Vagina (tissue), 2 donors: ENCODE measurements at places on chromosomes 1 and 21.

GRCh38 chr1:160705742-160706141 is 5.9 kb downstream of the CD48 start:
- DNase-seq: no peak

GRCh38 chr1:47324682-47325081 is 8.9 kb upstream of the CMPK1 start:
- DNase-seq: no peak

DNA sequence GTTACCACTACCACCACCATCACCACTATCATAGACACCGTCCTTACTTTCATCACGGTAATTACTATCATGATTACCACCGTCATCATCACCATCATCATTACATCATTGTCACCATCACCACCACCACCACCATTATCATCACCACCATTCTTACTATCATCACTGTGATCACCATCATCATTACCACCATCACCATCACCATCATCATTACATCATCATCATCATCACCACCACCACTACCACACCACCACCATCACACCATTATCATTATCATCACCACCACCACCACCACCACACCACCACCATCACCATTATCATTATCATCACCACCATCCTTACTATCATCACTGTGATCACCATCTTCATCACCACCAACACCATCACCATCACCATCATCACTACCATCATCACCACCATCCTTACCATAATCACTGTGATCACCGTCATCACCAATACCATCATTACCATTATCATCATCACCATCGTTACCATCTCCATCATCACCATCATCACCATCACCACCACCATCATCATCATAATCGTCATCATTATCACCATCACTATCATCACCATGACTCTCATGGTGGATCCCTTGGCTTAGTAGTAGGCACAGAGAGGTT is 244.4 kb upstream of the C1orf174 start:
- DNase-seq: no peak

GRCh38 chr21:36388835-36389234 is 3.6 kb downstream of the CHAF1B start:
- no peak for DNase-seq

DNA sequence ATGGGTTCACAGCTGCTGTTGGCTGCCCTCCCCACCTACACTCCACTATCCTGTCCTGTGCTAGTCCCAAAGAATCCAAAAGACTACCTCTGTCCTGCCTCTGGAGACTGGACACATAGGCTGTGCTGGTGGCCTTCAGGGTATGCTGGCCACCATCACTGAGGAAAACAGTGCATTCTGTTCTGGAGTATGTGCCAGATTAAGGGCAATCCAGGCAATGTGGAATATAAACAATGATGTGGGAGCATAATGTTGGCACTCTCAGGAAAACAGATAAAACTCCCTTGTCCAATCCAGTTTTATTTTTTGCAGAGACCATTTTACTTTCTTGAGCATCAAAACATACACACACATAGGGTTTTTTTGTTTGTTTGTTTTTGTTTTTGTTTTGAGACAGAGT is 94.3 kb downstream of the GLUL start:
- DNase-seq: no peak

GRCh38 chr21:17270229-17270628 is 242.6 kb upstream of the CXADR start:
- DNase-seq: no peak

DNA sequence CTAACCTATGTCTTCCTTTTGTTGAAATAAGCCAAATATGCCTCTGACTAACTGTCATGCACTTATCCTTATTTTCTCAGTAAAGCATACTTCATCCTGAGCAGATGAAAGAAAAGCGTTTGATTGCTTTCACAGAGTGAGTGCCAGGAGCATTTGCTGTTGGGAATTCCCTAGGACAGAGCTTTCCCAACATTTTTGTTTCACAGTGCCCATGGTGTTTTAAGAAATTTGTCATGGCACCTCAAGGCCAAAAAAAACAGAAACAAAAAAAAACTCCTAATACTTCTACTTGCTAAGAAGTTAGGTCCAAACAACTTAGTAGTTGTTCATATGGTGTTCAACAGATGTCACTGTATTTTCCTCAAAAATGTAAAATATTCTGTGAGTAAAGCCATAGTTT is 120.8 kb upstream of the BMP8A start:
- no peak for DNase-seq

DNA sequence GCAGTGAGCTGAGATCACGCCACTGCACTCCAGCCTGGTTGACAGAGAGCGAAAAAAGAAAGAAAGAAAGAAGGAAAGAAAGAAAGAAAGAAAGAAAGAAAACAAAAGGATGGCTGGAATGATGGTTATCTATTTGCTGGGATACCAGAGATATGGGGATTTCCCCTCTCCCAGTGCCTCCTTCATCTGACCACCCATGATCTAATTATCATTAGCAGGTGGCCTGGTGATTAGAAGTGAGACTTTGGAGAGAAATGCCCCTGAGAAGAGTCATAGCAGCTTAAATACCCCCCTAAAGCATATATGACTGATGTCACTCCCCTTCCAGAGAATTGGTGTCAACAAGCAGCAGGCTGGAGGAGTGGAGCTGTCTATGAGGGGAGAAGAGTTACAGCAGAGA is 1.3 kb upstream of the NPPB start:
- DNase-seq: no peak

- peak; percentile 72 for DNase-seq
Measured at GRCh38 chr1:116679091-116679827, 11.7 kb upstream of the IGSF3 start.

DNA sequence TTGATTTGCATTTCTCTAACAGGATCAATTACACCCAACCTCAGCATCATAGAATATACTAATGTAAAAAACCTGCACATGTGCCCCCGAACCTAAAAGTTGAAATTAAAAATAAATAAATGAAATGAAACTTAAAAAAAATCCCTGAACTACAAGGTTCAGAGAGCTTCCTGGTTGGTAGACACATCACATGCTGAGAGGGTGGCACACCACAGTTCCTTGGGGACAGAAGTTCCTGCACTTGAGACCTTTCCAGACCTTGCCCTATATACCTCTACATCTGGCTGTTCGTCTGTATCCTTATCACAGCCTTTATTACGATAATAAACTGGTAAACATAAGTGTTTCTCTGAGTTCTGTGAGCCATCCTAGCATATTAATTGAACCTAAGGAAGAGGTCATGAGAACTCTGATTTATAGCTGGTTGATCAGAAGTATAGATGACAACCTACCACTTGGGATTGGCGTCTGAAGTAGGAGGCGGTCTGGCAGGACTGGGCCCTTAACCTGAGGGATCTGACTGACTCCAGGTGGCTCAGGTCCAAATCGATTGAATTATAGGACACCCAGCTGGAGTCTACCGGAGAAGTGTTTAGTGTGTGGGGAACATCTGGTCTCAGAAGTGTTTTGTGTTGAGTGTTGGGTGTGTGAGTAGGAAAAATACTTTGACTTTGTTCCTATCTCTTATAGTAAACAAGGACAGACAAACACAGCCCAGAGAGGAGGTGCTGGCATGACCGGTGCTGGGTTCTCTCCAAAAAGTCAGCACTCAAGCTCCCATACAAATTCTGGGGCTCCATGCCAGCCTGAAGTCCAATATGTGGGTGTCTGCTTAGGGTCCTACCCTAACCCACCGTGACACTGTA is 19.0 kb downstream of the C1orf115 start:
- peak; percentile 34 for DNase-seq

GRCh38 chr1:68378296-68379084 is 71.3 kb downstream of the RPE65 start:
- DNase-seq: no peak

DNA sequence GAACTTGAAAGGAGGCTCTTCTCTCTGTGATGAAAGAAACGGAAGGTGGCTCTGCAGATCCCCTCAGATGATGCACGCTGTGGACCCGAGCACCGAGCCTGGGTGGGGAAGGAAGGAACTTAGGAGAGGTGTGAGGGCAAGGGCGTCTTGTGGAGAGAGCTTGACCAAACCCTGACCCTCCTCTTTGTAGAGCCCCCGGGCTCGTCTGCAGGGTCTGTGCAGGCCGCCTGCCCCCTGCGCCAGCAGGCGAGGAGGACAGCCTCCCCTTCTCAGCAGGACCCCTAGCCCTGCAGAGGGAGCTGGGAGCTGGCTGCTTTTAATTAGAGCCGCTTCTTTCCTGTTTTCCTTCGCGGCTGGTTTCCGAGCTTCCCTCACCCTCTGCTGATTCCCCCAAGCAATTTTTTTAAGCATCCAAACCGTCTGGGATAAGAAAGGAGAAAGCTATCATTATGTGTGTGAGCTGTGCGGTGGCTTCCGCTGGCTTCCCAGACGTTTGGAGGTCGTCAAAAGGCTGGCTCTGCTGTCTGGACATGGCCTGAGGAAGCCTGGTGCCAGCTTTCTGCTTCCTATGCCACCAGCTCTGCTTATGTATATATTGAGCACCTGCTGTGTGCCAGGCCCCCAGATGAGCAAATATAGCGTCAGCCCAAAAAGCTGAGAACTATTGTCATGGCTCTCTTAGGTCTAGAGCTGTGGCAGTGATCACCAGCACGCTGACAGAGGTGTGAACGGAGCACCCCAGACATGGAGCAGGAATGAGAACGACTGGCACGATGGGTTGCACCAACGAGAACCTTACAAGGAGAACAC is 160.2 kb upstream of the IRF2BP2 start:
- no peak for DNase-seq

DNA sequence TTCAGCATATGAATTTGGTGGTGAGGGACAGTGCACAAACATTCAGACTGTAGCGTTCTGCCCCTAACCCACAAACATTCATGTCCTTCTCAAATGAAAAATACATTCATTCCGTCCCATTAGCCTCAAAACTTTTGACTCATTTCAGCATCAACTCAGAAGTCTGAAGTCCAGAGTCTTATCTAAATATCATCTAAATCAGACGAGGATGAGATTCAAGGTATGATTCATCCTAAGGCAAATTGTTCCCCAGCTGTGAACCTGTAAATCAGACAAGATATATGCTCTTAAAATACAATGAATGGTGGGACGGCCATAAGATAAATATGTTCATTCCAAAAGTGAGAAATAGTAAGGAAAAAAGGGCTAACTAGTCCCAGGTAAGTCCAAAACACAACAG is 1195.6 kb upstream of the ADGRL4 start:
- no peak for DNase-seq

DNA sequence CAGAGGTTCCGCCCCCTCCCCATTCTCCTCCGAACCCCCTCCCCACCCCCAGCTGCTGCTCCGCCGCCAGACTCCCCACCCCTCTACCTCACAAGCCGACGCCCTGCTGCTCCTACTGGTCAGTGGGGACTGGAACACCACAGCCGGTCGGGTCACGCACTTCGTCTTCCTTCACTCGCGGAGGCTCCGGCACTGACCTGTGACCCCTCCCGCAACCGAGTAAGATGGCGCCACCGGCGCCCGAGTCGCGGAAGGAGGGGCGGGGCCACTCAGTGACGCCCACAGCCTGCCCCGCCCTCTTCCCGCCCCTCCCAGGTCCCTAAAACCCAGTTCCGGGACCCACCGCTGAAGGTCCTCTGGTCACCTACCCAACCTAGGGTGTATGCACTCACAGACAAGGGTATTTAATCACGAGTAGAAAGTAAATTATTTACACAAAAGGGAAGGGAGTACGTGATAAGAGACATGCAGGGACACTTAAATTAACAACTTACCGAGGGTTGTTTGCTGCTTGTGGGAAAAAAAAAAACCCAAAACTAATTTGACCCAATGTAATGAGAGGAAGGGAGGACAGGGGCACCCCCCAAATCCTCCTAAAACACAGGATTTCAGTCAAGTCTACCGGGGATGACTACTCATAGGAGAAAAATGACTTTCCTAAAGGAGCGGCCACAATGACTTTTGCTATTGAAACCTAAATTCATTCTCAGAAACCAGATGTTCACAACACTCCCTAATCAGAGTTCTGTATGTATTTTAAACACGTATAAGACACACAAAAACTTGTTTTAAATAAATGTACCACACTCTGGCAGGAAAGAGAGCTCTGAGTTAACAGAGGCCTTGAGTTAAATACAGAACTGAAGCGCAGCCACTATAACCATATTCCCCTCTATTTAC is at the start of gene RIT1:
Gene RIT1 (minus strand): TSS at position 194 of the 900 bp plus-strand sequence. CDS start 588 bp downstream, outside the sequence.
- DNase-seq: peak; percentile 90

- DNase-seq: no peak
Measured at GRCh38 chr1:245096311-245097066, 58.3 kb upstream of the KIF26B start.

DNA sequence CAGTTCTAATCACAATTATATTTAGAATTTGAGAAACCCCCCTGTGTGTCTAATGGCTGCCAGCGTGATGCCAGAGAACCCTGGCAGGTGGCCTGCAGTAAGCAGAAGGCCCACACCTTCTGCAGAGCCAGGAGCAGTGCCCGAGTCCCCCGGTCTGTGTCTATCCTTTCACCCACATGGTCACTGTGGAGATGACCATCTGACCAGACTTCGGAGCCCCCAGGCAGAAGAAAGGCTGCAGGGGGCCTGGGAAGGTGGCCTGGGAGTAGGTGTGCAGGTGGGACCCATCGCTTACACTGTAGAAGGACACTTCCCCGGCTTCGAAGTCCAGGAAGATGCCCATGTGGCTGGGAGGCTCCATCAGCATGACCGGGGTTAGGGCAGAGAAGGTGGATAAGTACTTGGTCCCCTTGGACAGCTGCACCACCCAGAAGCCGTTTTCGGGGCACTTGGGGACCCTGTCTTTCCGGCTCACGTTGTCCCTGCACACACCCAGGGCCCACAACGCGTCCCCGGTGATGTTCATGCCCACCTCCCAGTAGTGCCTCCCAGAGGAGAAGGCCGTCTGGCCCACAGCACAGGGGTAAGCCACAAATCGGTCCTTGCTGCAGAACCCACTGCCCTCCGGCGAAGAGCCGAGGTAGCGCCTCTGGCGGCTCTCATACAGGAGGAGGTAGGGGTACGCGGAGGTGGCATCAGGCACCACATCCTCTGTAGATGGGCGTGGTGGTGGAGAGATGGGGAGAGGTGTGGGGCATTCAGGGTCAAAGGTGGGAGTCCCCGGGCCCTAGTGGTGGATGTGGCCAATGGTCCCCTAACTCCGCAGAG is 1.6 kb upstream of the TRIM11 start:
- DNase-seq: no peak

GRCh38 chr1:191699343-191699742 is 458.9 kb upstream of the RGS18 start:
- no peak for DNase-seq

- DNase-seq: no peak
Measured at GRCh38 chr21:46509741-46510502, 51.2 kb downstream of the DIP2A start.

GRCh38 chr1:103790172-103790571 is 40.5 kb downstream of the AMY1C start:
- DNase-seq: no peak

- DNase-seq: no peak
Measured at GRCh38 chr1:236058141-236058934, 6.6 kb downstream of the NID1 start.

- DNase-seq: no peak
Measured at GRCh38 chr1:186792870-186793581, 35.7 kb upstream of the PLA2G4A start.
